B cell (primary cell): ENCODE measurements at places on chromosomes 5 and 9.

DNA sequence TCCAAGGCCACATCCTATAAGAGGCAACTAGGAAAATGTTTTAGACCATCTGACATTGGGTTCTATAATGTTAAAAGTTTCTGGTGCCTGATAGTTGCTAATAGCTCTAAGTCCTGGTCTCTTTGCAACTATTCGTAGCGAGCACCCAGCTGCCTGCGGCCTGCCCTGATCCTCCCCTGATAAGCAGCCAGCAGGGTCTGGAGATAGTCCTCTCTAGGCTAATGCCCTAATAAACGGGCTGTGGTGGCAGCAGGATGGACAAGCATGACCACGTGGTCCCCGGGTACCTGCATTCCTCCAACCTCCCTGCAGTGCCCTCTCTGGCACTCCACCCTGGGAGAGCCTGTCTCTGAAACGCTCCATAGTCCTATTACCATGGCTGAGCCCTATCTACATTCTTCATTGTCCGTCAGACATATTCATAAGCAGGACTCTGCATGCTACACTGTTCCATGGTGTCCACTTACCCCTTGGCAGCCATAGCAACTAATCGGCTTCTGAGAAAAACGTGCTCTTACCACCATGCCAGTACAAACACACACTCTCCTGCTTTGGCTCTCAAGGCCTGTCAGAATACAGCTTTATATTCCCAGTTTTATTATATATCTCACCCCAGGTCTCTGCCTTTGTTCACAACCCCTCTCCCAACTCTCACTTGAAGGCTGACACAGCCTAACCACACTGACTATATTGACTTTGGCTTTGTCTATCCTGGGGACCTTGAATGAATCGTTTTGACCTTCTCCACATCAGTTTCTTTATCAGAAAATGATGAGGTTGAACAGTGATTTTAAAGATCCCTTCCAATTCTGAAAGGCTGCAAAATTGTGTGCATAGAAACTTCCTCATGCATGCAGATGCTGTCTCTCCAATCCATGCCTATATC lies 49.9 kb upstream of the DAPK1 start:
- DNase-seq = no peak

GRCh38 chr5:11918463-11919045 lies 14.3 kb upstream of the CTNND2 start:
- no peak for DNase-seq

DNA sequence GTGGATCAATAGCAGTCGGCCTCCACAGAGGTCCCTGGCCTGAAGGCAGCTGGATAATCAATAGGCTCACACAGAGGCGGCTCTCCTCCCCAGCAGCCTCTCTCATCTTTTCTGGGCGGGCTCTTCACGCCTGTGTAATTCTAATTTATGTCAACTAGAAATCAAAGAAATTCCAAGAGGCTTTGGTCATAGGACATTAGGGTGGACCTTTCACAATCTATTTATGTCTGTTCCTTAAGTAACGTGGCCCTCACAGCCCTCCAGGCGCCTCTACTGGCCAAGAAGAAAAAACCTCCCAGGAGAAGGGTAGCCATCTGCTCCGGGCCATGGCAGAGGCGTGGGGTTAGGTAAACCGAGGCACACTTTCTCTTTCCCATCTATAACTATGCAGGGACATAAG lies 205.1 kb upstream of the EFNA5 start:
- DNase-seq = no peak

GRCh38 chr5:159469496-159470372 lies 139.4 kb upstream of the IL12B start:
- DNase-seq = peak; percentile 18

DNA sequence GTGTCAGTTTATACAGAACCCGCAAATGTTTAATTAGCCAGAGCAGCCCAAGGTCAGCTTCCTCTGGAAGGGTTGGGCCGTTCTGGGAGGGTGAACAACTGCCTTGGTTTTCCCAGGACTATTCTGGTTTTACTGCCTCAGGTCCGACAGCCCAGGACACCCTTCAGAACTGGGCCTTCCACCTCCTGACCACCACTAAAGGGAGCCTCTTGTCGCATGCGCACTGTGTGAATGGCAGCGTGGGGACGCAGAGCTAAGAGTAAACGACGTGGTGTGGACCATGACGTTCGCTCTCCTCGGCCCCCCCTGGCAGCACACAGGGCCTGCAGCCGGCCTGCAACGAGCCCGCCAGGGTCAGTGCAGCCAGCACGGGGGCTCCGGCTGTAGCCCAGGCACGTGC lies 214.9 kb downstream of the FANCC start:
- no peak for DNase-seq

DNA sequence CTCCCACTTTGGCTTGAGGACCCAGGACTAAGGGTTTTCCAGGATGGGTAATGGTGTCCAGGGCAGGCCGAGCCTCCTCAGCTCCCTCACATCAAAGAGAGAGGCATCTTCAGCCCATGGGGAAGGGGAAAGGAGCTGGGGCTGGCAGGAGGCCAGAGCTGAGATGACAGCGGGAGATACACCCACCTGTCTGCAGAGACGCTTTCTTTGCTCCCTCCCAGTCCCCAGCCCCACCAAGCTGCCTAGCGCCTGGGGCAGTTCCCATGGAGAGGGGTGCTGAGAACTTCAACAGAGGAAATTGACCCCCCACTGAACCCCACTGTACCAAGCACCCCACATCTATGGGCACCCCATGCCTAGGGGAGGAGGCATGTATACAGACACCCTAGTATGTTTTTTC lies 10.6 kb downstream of the PCDH1 start:
- DNase-seq = no peak
